Tongue (tissue), 3 donors: ENCODE measurements at places on chromosomes 3 and 15.

- DNase-seq, result no peak
Measured at GRCh38 chr3:147914532-147914931, 505.4 kb downstream of the ZIC1 start.

DNA sequence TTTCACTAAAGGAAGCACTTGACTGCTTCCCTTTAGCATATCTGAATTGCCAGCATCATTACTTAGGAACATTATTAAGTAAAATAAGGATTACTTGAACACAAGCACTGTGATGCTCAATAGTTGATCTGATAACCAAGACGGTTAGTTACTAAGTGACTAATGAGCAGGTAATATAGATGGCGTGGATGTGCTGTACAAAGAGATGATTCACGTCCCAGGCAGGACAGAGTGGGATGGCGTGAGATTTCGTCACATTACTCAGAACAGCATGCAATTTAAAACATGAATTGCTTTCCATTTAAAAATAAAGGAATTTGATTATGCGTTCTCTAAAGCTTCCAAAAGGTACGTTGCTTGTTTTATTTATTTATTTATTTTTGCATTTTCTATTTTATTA lies 240.0 kb upstream of the ARHGEF26 start:
- DNase-seq, result no peak

- no peak for DNase-seq
Measured at GRCh38 chr3:4581124-4581424, 87.9 kb downstream of the ITPR1 start.

- no peak for DNase-seq
Measured at GRCh38 chr3:69299344-69299743, 86.5 kb downstream of the FRMD4B start.

DNA sequence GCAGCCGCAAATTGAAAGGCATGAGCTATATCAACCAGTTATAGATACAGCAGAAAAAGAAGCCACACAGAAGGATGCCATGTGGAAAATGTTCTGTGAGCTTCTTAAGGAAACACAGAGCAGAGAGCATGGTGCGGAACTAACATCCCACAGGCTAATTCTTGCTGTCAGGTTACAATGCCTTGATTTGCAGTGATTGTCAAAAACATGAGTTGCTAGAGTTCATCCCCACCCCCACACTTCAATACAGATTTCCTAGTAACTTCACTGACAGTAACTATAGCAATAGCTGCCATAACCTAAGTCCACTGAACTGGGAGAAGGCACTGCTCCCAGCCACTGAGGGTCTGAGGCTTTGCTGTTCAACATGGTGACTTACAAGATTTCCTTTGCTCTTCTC lies 821.6 kb downstream of the SQOR start:
- no peak for DNase-seq
